ENCODE measurements at places on chromosomes 12 and 14.

- DNase-seq = no peak
Observed at GRCh38 chr12:5099591-5099990, 55.9 kb downstream of the KCNA5 start.

GRCh38 chr12:39581592-39581991 is 38.0 kb downstream of the ABCD2 start:
- DNase-seq = no peak

DNA sequence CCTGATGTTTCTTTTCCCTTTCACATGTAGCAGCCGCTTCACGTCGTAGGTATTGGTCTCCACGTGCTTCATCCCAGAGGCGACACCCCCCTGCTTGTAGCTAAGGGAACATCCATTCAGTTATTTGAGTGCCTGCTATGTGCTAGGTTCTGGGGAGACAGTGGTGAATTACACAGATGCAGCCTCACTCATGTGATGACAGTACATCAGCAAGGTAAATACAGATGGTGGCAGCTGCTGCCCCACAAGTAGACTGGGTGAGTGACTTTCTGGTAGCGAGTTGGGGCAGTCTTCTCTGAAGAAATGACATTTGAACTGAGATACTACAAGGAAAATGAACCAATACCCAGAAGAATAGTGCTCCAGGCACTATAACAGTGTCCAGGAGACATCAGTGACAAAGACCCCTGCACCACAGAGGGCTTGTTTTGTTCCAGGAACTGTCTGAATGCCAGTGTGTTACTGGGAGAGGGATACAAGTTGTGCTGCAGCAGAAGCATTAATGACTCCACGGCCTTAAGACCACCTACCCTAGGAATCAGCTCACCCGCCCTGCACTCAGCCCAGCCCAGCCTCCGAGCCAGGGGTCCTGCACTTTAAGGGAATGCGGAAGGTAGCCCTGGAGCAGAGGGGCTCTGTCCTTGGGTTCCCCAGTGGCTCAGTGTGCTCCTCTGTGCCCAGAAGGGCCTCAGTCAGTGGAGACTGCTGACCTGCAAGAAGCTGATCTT is 7.3 kb downstream of the AVIL start:
- DNase-seq = no peak

- DNase-seq = no peak
Observed at GRCh38 chr14:102723650-102724049, 53.6 kb upstream of the TRAF3 start.

- no peak for DNase-seq
Observed at GRCh38 chr12:132465269-132466190, 24.4 kb upstream of the FBRSL1 start.
